ENCODE measurements at places on chromosomes 11 and 22.

- DNase-seq: no peak
These were observed 224.8 kb upstream of the RAG2 start for GRCh38 chr11:36822829-36823228.

DNA sequence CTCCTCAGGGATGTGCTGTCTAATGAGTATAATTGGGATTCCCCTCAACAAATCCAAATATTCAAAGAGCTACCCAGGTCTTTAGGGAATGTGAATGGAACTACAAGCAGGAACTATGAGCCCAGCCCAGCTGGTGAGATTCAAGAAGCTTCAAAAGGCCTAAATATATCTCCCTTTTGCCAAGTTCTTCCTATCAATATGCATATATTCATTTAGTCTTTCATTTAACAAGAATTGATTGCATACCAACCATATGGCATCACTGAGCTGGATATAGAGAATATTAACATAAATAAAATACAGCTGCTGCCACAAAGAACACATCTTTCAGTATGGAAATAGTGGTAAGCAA, 58.9 kb upstream of the PRSS23 start:
- DNase-seq: no peak

DNA sequence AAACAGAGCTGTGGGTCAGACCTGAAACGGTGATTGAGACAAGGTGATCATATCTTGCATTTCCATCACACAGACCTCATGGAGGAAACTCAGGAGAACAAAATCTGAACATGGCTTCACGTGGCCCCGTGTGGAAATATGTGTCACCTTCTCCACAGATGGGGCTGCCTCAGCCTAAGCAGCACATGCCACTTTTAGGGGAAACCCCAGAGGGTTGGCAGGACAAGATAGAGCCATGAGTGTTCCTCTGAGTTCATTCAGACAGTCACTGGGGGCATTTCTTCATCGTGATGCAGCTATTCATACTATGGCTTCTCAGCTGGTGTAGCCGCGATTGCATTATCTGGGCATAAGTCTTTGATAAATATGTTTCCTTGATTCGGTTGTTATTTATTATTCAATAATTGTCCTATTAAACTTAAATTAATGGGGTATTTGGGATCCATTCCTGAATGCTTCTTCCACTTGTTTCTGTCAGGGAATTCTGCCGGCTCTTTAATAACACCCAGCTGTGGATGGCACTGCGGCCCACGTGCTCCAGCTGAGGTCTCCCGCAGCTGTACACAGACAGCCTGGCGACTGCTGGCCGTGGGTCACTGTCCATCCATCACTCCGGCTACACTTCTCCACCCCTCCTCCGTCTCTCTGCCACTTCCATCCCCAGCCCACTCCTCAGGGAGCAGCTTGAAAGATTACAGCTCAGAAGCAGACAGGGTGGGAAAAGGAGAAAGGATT, 485.1 kb downstream of the OPCML start:
- DNase-seq: no peak

DNA sequence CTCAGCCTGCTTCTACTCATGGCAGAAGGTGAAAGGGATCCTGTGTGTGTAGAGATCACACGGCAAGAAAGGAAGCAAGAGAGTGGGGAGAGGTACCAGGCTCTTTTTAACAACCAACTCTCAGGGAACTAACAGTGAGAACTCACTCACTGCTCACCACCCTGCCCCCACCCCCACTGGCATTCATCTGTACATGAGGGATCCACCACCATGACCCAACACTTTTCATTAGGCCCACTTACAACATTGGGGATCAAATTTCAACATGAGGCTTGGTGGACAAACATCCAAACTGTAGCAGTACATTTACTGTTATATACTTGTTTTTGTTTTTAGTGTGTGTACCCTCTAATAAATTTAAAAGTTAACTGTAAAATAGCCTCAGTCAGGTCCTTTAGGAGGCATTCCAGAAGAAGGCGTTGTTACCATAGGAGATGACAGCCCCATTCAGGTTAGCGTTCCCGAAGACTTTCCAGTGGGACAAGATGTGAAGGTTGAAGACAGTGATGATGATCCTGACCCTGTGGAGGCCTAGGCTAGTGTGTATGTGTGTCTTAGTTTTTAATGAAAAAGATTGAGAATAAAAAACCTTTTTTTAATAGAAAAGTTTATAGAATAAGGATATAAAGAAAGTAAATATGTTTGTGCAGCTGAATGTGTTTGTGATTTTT, 11.3 kb downstream of the CUL5 start:
- DNase-seq: no peak
